Stimulated activated CD8-positive, alpha-beta memory T cell treated with anti-CD3 and anti-CD28 coated beads, Interleukin-2, amount 100 ng/mL, for 48 hours (primary cell): ENCODE measurements at places on chromosomes 5 and 9.

DNA sequence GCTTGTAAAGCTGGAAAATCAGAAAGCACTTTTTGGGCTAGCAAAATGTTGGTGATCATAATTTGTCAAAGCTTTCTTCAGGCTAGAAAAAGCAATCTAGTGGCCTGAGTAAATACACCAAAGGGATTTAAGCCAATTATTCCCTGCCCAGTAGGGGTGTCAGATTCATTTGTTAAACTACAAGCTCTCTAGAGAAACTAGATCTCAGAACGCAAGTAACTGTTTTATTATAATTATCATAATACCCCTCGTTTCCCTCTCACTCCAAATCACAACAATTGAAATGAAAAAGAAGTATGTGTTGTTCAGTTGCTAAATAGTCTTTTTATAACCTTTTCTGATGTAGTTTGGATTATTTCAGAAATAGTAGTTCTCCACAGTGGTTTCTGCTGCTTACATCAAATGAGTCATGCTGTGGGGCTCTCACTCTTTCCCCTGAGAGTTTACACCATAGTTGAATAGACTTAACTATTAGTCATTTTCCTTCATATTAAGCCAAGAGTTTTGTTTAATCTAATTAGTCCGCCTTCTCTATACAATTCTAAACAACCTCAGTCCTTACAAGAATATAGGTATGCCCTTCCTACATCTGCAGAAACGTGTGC, 918.6 kb upstream of the DMAC1 start:
- DNase-seq: no peak

GRCh38 chr5:39678534-39678933, 253.8 kb upstream of the DAB2 start:
- no peak for DNase-seq

DNA sequence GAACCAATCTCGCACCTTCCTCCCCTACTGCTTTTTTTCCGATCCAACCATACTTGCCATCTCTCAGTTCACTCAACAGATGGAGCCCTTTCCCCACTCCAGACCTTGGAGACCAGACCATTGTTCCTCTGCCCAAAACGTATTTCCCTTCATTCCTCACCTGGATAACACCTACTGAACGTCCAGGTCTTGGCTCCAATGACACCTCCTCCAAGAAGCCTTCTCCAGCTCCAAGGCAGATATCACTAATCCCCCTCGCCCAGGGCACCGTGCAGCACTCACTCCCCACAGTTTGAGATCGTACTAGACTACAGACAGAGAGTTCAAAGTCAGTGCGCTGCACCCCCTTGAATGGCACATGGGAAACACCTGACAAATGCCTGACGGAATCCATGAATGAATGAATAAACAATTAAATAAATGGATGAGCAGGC, 47.1 kb upstream of the AKNA start:
- no peak for DNase-seq

DNA sequence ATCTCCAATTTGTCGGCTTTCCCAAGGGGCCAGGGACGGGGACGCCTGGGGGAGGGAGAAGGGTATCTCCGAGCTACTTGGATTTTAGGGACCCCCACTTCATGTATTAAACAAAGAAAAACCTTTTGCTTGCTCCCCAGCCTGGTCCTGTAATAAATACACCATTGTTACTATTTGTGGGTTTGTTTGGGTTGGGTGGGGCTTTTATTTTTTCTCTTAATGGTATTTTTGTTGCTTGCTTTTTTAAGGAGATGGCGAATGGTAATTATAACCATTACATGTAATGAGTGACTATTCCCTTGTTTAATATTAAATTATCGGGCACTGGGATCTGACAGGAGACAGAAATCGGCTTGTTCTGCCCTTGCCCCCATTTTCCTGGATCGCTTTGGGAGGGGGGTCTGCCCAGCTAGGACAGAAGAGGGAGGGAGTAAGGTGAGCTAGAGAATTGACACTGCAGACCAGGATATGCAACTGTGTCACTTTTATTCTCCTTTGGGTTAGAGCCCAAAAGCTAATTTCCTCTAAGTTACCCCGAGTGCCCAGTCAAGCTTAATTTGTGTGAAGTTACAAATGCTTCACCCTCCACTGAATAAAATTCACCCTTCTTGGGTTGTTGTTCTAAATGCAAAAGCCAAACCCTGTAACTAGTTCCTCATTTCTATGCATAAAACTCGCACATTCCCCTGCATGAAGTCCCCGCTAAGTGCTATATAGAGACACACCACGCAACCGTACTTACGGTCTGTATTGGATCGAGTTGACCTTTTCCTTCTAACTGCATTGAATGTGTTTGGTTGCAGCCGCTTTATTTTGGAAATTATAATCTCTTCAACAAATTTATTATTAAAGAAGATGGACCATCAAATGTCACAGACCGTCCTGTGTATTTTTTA, 1.6 kb upstream of the ZNF608 start:
- DNase-seq: no peak

DNA sequence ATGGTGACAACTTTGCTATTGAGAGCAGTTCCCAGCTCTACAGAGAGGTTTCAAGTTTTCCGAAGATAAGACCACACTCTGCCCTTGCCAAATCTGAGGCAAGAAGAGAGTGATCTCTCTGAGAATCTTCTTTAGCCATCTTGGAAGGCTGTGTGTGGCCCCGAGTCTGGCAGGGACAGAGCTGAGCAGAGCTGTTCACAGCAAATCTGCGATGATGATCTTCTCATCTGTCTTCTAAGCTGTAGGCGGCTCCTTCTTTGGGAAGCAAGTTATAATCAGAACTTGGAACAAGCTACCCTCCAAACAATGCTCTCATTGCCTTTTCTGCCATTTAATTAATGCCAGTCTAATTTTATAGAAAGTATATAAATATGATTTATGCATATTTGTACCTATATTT, 379.0 kb upstream of the MEF2C start:
- no peak for DNase-seq

GRCh38 chr5:149700347-149700746, 29.8 kb upstream of the PPARGC1B start:
- no peak for DNase-seq
